ENCODE measurements at places on chromosomes 7 and 10. TPM values are rescaled to one million over a fixed set of nuclear protein-coding genes. Genes with fewer than 3 reads are reported as not detected.

Gene PGAM2
- total RNA-seq, result under 0.01 TPM

DNA sequence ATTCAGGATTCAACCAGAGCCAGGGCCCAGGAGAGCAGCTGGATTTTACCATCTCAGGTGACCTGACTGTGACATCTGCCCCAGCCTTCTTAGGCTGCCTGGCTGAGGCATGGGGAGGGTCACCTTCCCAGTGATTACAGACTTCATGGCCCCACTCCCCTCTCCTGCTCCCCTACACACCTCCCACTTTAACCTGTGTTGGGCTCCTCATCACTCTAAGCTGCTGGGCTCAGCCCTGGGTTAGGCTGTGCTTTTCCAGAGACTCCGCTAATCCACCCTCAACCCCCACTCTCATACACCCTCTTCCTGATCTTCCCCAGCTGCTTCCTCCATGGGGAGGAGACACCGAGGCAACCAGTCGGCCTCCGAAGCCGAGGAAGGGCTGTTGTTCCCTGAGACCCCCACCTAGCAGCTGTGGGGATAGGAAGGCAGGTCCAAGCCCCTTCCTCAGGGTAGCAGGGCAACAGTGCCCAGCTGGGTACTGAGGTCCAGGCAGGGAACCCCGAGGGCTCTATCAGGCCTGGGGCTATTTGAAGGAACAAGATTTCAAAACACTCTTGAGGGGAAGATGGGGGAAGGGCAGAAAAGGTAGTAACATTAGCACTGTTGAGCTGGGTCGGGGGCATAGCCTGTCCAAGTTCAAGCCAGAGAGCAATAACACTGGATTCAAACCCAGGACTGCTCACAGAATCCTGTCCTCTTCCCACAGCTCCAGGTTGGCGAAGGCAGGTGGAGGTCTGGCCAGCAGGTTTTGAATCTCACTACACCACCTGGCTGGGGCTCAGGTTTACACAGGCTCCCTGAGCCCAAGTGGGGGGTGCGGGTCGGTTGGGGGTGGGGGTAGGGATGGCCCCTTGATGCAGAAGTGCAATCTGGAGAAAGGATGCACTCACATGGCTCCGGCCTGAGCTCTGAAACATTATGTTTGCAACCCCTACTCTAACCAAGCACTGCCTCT, 1.8 kb downstream of the IMPDH1 start:
- no peak for DNase-seq

Gene AP1S1
- total RNA-seq, result 155 TPM

GRCh38 chr7:28684650-28685241, 272.4 kb downstream of the CREB5 start:
- no peak for DNase-seq

GRCh38 chr10:129096065-129096984, 370.7 kb upstream of the MGMT start:
- peak; percentile 93 for DNase-seq

GRCh38 chr10:61793760-61794703, 107.5 kb upstream of the ARID5B start:
- DNase-seq, result peak; percentile 37

GRCh38 chr7:155164316-155164715, 94.2 kb downstream of the HTR5A start:
- no peak for DNase-seq

DNA sequence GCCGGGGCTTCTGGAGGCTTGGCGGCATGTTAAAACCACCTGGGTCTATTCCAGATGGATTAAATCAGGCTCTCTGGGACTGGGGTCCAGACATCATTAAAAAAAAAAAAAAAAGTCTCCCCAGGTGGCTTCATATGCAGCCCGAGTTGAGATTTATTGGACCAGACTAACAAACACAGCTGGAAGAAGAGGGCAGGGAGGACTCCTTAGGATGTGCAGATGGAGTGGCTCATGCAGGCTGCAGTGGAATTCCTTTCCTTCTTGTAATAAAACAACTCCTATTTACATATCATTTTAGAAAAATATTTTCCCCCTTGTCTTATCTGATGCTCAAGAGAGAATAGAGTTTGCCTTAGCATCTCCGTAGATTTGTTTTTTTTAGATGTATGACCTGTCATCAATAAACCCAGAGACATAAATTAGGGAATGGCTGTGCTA, 238.1 kb downstream of the CAMK1D start:
- no peak for DNase-seq

Gene PKD2L1
- total RNA-seq, result not detected

Gene CYP2C19
- total RNA-seq, result not detected

Gene STAM
- total RNA-seq, result 7.6 TPM

DNA sequence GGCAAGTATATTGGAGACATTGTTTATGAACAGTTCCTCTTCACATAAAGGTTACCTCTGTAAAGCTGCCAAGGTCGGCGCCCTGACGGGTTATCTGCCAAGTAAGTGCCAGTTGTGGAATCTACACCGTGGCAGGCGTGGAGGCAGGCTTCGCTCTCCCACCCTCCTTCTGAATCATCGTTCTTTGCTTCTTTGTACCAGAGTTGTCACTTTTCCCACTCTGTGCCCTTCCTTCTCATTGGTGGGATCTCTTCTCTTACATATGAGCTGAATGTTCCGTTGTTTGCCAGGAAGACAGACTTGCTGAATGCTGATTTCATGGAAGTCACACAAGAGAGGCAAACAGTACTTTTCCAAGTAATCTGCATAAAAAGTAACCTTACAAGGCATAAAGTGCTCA, 40.6 kb upstream of the PTPRZ1 start:
- DNase-seq, result peak; percentile 0

Gene CWF19L1
- total RNA-seq, result 21.0 TPM

Gene GPR37
- 0.87 TPM for total RNA-seq

DNA sequence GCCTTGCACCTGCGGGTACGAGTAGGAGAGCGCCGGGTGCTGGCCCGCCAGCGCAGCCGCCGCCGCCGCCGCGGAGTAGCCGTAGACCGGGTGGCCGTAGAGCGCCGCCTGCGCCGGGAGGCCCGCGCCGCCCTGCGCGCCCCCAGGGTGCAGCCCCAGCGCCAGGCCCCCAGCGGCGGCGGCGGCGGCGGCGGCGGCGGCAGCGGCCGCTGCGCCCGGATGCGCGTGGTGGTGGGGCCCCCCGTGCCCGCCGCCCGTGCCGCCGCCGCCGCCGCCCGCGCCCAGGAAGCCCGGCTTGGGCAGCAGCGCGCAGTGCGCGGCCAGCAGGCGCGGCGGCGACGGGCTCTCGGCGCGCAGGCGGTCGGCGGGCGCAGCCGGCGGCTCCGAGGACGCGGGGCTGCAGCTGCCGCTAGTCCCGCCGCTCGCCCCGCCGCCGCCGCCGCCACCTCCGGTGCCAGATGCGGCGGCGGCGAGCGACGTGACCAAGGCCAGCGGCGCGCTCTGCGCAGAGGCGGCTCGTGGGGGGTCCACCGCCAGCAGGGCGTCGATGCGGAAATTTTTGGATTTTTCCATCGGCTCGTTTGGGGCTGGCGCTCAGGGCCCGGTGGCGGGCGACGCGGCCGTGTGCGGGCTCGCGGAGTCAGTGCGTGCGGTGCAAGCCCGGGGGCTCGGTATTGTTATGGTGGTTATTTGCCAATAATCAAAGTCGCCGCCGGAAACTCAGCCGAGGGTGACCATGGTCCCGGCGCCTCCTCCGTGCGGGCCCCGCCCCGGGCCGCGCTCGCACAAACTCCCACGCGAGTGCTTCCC, 480 bp downstream of the MNX1 start:
- no peak for DNase-seq

- DNase-seq, result no peak
Observed at GRCh38 chr7:73613954-73614735, 10.2 kb downstream of the MLXIPL start.

Gene FAM25A
- not detected for total RNA-seq

Gene ZWINT
- total RNA-seq, result 7.7 TPM

Gene PTPRE
- total RNA-seq, result 254 TPM

DNA sequence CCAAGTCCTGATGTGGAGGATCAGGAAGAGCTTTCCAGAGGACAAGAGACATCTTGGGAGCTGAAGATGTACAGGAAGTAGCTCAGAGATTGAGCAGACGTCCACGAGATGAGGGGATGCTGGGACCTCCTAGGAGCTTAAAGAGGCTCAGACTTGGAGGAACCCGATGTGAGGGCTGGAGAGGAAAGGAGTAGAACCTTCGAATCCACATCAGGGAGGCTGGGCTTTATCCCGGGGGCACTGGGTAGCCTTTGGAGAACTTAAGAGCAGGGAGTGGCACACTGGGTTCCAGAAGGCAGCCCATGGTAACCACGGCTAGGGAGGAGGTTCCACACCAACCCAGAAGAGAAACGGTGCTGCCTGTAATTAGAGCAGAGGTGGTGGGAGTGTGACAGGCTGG, 10.8 kb downstream of the PRKCQ start:
- DNase-seq, result no peak

DNA sequence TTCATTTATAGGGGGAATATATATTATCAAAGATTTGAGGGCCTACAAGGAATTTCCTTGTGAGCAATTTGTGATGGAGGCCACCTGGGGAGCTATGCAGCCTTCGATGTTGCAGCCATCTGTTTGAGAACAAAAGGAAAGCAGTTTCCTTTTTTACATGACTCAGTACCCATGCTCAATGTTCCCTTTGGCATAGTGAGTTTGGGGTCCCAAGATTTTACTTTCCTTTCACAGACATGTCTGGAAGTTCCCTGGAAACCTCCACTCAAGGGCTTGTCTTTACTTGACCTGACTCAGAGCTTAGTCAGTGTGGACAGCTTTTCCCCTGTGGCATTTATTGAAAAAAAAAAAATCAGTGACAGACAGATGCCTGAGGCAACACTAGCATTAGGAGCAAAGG, 73.5 kb upstream of the VIPR2 start:
- no peak for DNase-seq

Gene ODAD2
- 0.60 TPM for total RNA-seq

DNA sequence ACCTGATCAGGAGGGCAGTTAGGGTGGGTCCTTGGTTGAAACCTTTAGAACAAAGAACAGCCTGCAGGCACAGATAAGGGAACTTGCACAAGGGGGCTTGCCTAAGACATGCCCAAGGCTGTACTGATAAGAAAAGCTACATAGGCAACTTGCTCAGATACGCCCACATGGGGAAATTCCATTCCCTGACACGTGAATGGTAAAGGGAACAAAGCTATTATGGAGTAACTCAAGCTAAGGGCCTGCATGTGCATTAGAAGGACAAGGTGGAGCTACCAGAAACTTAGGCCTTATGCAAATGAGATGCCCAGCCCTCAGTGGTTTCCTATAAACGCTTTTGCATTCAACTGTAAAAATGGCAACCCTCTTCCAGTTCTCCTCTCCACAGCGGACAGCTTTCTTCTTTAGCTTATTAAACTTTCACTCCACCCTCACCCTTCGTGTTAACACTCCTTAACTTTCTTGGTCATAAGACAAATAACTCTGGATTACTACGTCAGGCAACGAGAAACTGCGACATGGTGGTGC, 1192.1 kb upstream of the CELF2 start:
- DNase-seq, result no peak

DNA sequence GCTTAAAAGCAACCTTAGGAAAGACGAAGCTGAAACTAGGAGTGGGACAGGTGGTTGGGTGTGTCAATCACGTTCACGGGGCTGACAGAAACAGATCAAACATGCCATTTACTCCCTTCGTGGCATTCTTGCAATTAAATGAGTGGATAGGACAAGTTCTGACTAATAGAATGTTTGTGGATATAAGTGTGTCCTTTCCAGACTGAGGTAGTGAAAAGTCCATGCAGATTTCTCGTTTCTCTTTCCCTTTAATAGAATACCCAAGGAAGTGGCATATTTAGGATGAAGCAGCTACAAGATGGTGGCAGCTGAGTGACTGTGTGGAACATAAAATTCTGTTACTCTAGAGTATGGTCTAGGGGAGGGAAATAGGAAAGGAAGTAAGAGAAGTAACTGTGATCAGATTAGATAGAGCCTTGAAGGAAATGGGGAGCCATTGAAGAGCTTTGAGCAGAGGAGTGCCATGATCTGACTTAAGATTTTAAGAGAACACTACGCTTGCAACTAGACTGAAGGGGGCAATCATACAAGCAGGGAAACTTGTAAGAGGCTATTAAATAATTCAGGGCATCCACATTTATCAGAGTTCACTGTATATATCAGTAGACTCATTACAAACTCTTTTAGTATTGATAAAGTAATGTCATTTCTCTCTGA, 46.3 kb upstream of the HYAL4 start:
- DNase-seq, result no peak

DNA sequence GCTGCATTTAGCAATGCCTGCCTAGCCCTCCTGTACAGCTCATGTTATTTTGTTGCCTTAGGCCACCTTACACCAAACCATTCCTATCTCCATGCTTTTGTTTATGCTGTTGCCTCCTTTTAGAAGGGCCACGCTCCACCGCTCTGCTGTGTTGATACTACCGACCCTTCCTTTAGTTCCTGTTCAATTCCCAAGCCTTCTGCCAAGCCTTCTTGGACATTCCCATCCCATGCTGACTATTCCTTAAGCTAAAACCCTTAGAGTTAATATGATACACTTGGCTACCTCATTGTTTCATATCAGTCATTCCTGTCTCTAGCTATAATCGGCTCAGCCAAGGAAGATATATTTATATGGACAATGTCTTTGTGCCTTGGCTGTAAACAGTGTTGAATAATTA, 705.5 kb downstream of the LRMDA start:
- no peak for DNase-seq

- DNase-seq, result no peak
Observed at GRCh38 chr7:25964483-25964991, 187.5 kb upstream of the NFE2L3 start.

Gene INHBA
- total RNA-seq, result 0.40 TPM

GRCh38 chr7:149005427-149006344, 22.6 kb downstream of the PDIA4 start:
- peak; percentile 81 for DNase-seq

GRCh38 chr10:122733443-122733842, 33.8 kb upstream of the C10orf120 start:
- no peak for DNase-seq

Gene TAS2R4
- total RNA-seq, result 0.22 TPM

DNA sequence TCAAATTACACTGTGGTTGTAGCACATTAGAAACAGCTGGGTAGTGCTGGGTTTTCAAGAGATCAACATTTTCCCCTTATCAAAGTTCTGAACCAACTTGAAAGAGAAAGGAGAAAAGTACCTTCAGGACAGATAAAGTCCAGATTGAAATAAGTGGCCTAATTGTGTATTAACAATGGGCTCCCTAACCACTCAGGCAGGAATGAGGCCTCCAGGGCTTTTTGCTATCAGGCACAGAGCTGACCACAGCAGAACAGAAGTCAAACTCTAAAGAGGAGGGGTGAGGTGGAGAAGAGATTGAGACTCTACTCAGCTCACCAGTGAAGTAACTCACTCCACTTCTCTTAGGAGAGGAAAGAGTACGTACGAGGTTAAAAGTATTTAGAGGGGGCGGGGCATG, 394.1 kb upstream of the PHF14 start:
- DNase-seq, result no peak

Gene PCDH15
- under 0.01 TPM for total RNA-seq

- no peak for DNase-seq
Observed at GRCh38 chr7:47734287-47734948, 152.5 kb upstream of the TNS3 start.

Gene ST8SIA6
- 0.87 TPM for total RNA-seq

GRCh38 chr7:83593921-83594475, 54.9 kb downstream of the SEMA3E start:
- DNase-seq, result no peak

DNA sequence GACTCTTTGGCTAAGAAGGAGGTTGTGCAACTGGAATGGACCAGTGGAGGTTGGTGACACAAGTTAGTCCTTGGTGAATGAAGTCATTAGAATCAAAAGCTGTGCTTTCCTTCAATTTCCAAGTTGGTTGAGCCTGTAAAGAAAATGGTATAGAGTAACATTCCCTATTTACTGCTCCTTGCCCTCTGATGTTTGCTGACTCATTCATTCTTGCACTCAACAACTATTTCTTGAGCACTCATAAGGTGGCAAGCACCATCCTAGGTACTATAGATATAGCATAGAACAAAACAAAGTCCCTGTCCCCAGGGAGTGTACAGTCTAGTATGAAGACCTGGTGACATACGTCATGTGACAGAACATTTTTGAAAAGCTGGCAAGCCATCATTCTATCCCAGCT, 118.9 kb upstream of the CCDC6 start:
- no peak for DNase-seq
